AML-193 (cell line): ENCODE measurements at places on chromosomes 11 and 22.

DNA sequence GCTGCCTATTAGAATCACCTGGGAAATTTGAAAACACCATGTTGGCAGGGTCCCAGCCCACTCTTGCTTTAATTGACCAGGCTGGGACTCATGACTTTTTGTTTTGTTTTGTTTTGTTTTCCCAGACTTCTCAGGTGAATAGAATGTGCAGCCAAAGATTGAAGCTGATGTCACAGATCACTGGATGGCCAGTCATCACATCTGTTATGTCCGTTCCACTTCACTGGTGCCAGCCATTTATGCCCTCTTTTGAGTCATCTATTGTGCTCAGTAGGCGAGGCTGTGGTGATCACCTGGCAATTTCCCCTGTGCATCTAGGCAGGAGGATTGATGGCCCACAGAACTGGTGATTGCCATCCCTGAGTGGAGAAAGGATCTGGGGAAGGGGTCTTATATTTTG, 297.3 kb downstream of the INSC start:
- no peak for DNase-seq

- peak; percentile 87 for DNase-seq
Measured at GRCh38 chr11:5689551-5689983, at the start of gene TRIM22. Gene TRIM22, plus strand, starts transcription at chr11:5689790. Its CDS starts 6,443 bp downstream, at chr11:5696233.

DNA sequence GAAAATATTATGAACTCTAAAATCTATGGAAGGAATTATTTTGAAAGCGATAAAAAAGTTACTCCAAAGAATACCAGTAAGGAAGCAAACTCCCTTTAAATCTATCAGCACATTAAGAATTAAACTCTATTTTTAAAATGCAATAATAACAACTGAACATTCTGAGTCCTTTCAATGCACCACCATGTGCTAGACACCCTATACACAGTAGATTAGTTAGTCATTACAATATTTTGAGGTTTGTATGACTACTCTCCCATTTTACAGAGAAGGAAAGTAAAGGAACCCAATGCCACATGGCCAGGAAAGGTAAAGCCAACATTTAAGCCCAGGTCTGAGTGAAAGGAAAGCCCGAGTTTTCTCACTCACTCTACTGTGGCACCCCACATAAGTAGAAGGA, 17.7 kb downstream of the JAML start:
- DNase-seq: no peak

DNA sequence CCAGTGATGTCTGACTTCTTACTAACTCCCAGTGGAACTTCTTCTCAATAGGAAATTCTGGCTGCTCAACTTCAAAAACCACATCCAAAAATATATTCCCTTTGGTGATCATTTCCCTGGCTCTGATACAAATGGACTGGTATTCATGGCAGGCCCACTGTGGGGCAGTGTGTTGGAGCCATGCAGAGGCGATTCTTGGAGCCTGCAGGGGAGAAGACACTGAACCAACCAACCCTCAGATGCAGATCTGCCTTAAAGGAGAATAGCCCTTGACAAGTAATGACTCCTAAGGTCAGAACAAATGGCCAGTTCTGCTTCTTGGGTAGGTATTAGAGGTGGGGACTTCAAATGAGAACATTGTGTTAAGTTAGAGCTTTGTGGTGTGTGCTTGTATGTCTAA, 12.2 kb downstream of the OR4D9 start:
- no peak for DNase-seq

- no peak for DNase-seq
Measured at GRCh38 chr22:26416670-26417276, 12.3 kb upstream of the ASPHD2 start.

DNA sequence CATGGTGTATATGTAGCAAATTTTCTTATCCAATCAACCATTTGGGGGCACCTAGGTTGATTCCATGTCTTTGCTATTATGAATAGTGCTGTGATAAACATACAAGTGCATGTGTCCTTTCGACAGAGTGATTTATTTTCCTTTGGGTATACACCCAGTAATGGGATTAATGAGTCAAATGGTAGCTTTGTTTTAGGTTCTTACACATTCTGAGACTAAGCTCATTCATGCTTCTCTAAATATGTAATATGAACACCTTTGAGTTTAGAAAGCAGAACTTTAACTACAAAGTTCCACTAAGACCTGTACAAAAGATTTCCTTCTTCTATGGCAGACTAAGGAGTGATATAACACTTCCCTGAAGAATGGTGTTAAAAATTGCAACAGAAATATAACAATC, 627.0 kb downstream of the KCNA4 start:
- DNase-seq: no peak

DNA sequence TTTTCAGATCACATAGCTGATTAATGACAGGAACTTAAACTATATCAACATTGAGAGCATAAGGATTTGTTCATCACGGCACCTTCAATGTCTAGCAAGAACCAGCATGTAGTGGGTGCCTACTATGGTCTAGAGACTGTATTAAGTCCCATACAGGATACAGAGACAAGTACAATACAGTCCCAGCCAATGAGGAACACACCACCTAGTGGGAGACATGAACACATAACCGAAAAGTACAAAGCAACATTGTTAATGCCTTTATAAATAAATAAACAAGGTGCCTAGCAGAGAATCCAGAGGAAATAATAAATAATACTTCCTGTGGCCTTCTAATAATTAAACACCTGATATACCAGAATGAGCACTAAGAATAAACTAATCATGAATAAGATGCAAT, 87.7 kb upstream of the OPCML start:
- DNase-seq: no peak
